Ovary (tissue), 10 donors: ENCODE measurements at places on chromosomes 16 and 17.

- H3K27ac ChIP-seq = no peak overlapping the region
- no peaks in the 10 kb centered on the region for H3K36me3 ChIP-seq
- peaks cover 2% of the 10 kb centered on the region for H3K4me1 ChIP-seq
- no peaks in the 10 kb centered on the region for H3K27me3 ChIP-seq
- no peak for DNase-seq
- H3K4me3 ChIP-seq = no peak overlapping the region
Measured at GRCh38 chr16:53991754-53992378, 287.9 kb downstream of the FTO start.

GRCh38 chr16:23061669-23062068 lies 87.6 kb downstream of the USP31 start:
- DNase-seq = no peak
- H3K36me3 ChIP-seq = no peaks in the 10 kb centered on the region
- peaks cover 2% of the 10 kb centered on the region for H3K4me1 ChIP-seq
- no peak overlapping the region for H3K27ac ChIP-seq

GRCh38 chr17:69714669-69715068 lies 300.2 kb downstream of the MAP2K6 start:
- no peaks in the 10 kb centered on the region for H3K27me3 ChIP-seq
- peaks cover 5% of the 10 kb centered on the region for H3K4me1 ChIP-seq
- H3K27ac ChIP-seq = no peak overlapping the region
- H3K4me3 ChIP-seq = no peak overlapping the region

GRCh38 chr17:68450801-68451200 lies 6.5 kb downstream of the WIPI1 start:
- no peaks in the 10 kb centered on the region for H3K27me3 ChIP-seq
- H3K36me3 ChIP-seq = no peaks in the 10 kb centered on the region
- peaks cover 2% of the 10 kb centered on the region for H3K4me1 ChIP-seq
- DNase-seq = no peak

- H3K27me3 ChIP-seq = no peaks in the 10 kb centered on the region
- H3K4me3 ChIP-seq = no peak overlapping the region
- H3K27ac ChIP-seq = no peak overlapping the region
- H3K36me3 ChIP-seq = no peaks in the 10 kb centered on the region
Measured at GRCh38 chr17:49117587-49118230, 14.9 kb upstream of the B4GALNT2 start.

DNA sequence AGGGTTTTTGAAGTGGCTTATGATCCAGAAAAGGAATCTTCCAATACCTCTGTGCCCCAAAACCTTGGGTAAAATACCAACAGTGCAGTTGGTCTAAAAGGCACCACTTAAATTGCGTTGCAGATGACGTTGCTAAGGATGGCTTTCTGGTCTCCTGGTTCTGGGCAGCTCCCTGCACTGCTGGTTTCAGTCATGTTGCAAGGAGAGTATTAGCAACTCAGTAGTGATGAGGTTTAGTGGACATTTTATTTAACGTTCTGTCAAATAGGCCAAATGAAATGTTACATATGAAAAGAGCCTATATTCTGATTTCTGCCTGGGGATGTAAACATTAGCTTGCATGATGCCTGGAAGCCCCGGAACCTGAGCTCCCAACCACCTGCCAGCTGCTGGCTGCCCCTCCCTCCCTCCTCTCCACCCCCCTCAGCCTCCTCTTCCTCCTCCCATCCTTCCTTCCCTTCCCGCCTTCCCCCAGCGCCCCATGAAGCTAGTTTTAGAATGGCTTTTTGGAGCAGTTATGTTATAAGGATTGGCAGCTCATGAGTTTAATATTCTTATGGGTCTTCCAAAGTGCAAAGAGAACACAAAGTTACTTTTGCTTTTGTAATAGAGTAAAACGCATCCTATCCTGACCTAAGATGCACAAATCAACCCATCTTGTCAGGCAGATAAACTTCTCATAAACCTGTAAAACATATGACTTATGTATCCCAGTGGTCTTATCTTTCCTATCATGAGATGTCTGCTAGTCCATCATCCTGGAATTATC lies 20.7 kb downstream of the CD7 start:
- H3K4me1 ChIP-seq = peaks cover 15% of the 10 kb centered on the region
- H3K36me3 ChIP-seq = no peaks in the 10 kb centered on the region
- peak overlapping the region; percentile 37 for H3K4me3 ChIP-seq

DNA sequence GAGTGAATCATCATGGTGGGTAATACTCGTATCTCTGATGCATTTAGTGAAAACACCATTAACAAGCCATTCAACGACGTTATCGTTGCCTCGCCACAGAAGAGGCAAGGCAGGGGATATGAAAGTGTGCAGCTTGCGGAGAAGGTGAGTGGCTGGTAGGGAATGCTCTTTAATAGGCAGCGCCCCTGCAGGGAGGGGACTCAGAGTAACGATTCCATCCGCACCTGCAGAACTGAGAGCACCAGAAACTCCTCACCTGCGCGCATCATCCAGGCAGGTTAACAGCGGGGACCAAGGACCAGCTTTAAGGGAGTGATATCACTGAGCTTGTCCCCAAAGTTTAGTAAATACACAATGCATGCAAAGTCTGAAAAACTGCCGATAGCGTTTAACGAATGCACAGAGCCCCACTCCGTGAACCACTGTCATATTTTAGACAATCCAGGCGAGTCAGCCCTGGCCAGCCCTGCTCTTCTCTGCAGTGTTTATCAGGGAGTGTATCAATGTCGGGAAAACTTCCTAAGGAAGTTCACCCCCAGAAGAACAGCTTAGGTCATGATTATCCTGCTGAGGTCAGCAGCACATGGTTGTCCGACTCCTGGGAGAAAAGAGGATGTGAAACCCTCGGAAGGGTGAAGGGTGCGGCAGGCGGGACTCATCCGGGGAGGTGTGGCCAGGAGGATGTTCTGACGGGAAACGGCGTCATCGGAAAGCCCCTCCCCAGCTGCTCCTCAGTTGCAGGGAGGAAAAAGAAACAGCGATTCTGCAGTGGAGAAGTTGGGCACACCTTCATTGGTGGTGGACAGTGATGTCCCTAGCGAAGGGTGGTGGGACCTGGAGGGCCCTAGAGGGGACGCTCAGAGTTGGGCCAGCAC lies 68.5 kb upstream of the DNAH17 start:
- no peaks in the 10 kb centered on the region for H3K4me1 ChIP-seq

DNA sequence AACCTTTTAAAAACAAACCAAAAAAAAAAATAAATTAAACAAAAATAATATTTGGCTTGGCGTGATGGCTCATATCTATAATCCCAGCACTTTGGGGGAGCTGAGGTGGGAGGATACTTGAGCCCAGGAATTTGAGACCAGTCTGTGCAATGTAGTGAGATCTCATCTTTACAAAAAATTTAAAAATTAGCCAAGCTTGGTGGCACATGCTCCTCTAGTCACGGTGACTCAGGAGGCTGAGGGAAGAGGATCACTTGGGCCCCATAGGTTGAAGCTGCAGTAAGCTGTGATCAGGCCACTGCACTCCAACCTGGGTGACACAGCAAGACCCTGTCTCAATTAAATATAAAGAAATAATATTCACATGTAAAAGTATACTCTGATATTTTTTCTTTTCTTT lies 12.2 kb downstream of the GNGT2 start:
- DNase-seq = no peak
- H3K36me3 ChIP-seq = no peaks in the 10 kb centered on the region
- no peaks in the 10 kb centered on the region for H3K27me3 ChIP-seq
- no peaks in the 10 kb centered on the region for H3K4me1 ChIP-seq
- H3K27ac ChIP-seq = no peak overlapping the region

DNA sequence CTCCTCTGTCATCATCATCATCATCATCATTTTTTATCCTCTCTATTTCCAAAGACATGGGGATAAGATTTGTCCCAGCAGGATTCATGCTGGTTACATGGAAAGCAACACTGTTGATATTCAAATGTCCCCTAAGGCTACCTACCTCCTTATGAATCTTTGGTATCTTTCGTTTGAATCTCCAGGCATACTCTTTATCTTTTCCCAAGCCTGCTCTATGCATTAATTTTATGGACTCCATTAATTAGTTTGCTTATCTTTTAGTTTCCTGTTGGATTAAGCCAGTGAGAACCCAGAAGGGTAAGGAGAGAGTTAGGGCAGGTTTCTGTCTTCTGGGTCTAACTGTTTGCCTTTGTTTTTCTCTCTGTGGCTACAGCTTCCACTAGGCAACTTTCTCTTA lies 129.6 kb upstream of the GOT2 start:
- DNase-seq = no peak
- H3K36me3 ChIP-seq = no peaks in the 10 kb centered on the region
- H3K4me1 ChIP-seq = no peaks in the 10 kb centered on the region
- no peak overlapping the region for H3K4me3 ChIP-seq
- no peak overlapping the region for H3K27ac ChIP-seq

- H3K36me3 ChIP-seq = no peaks in the 10 kb centered on the region
- no peaks in the 10 kb centered on the region for H3K4me1 ChIP-seq
- H3K4me3 ChIP-seq = peak overlapping the region; percentile 66
- peak overlapping the region; percentile 75 for H3K27ac ChIP-seq
- no peaks in the 10 kb centered on the region for H3K27me3 ChIP-seq
Measured at GRCh38 chr17:75288770-75289114, 491 bp downstream of the SLC25A19 start.

DNA sequence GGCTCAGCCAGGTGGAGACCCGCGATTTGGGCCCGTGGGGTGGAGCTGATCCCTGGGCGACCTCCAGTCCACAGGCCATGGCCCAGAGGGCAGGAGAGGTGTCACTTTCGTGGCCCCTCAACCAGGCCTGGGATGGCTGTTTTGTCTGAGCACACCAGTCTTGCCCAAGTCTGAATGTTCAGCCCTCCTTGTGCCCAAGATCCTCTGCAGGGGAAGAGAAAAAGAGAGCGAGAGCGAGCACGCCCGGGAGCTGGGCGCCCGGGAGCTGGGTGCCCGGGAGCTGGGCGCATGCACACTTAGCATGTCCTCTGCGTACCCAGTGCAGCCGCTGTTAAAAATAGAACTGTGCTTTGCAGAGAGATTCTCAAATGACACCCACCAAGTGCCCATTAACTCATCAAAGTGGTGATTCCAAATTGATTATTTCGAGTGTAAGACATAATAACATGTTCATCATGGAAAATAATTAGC lies 403.3 kb upstream of the TNRC6C start:
- no peak for DNase-seq
- no peak overlapping the region for H3K4me3 ChIP-seq
- no peaks in the 10 kb centered on the region for H3K27me3 ChIP-seq
- H3K27ac ChIP-seq = no peak overlapping the region
